Lung (tissue), 17 donors: ENCODE measurements at places on chromosomes 2 and 18. TPM values are rescaled to one million over a fixed set of nuclear protein-coding genes. Genes with fewer than 3 reads are reported as not detected.
A peak's percentile ranks its signal among the peaks of the same experiment; 100 is the strongest.

GRCh38 chr2:86510436-86510933 lies 52.8 kb downstream of the CHMP3 start:
- no peak for DNase-seq

DNA sequence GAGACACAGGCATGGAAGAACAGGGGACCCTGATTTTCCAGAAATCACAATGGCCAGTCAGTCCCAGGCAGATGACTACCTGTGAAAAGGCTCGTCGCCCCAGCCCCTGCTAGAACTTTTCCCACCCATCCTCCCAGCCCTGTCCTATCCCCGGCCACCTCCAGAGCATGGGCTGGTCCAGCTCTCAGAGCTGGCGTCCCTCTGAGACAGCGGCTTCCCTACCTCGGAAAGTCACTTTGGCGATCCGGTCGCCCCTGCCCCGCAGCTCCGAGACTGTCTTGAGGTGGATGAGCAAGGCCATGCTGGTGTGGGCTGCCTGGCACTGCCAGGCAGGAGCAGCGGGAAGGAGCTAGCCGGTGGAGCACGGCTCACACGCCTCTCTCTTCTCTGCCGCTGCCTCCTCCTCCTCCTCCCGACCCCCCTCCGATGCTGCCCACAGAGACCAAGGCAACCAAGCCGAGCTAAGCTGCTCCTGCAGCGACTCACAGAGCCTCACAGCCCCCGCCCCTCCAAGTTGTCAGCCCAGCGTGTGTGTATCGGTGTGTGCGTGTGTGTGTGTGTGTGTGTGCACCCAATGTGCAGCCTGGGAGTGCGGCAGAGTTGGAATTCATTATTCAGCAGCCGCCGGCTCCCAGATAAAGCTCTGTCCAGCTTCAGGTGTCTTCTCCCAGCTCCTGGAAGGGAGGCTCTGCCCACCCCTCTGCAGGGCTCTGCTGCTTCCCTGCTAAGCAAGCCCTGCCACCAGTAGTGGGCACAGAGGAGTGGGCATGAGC lies 80.5 kb upstream of the OTOF start:
- peak; percentile 52 for DNase-seq

- no peak for DNase-seq
Measured at GRCh38 chr2:168510125-168510756, 54.2 kb downstream of the CERS6 start.

GRCh38 chr2:24494410-24494809 lies 3.4 kb downstream of the NCOA1 start:
- DNase-seq, result peak; percentile 48

ZNF397 gene
- total RNA-seq, result 53.8 TPM

RAPGEF4 gene
- total RNA-seq, result 9.5 TPM

LYPD6B gene
- total RNA-seq, result 12.4 TPM

DNA sequence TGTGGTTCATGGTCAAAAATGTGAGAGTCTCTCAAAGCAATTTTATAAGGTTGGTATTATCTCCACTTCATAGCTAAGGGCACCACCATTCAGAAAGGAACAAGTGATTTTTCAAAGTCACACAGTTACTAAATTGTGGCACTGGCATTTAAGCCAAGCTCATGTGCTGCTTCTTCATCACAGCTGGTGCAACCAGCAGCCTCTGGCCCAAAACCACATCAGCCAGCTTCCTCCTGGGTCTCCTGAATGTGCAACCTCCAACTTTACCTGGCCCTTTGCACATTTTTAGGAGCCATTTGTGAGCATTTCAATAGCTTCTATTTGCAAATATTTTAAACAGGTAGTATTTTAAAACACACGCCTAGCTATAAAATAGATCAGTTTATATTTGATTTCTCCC lies 293.7 kb downstream of the BCL11A start:
- no peak for DNase-seq

DNA sequence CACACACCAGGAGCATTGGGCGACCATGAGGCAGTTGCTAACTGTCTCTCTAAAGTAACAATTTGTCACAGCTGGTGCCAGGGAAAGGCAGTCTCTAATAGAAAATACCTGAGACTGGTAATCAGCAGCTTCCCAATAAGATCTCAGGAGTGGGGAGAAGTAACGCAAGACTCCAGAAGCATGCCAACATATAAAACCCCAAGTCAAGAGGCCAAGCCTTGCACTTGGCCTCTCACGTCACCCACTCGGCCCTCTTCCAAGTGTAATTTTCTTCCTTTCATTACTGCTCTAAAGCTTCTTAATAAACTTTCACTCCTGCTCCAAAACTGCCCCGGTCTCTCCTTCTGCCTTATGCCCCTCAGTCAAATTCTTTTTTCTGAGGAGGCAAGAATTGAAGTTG lies 455.6 kb upstream of the ACVR2A start:
- no peak for DNase-seq

- DNase-seq, result no peak
Measured at GRCh38 chr2:217667035-217667434, 335.8 kb downstream of the TNS1 start.

DNA sequence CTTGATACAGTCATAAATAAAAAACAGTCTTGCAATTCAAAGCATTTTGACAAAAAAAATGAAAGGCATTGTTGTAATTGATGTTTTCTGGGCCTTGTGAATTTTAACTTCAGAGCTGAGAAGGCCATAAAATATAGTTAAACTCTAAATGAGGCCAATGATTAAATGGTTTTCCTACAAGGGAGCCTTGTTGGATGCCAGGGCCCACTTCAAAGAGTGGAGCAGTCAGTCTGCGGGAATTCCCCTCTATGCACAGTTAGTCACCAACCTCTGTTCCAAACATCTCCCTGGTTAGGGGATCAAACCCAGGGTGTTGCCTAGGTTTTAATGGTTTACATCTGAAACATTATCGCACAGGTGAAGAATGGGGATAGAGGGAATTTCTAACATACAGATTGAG lies 143.4 kb downstream of the NCKAP5 start:
- no peak for DNase-seq

- DNase-seq, result peak; percentile 73
Measured at GRCh38 chr2:219446101-219446504, 11.5 kb downstream of the SPEG start.

DNA sequence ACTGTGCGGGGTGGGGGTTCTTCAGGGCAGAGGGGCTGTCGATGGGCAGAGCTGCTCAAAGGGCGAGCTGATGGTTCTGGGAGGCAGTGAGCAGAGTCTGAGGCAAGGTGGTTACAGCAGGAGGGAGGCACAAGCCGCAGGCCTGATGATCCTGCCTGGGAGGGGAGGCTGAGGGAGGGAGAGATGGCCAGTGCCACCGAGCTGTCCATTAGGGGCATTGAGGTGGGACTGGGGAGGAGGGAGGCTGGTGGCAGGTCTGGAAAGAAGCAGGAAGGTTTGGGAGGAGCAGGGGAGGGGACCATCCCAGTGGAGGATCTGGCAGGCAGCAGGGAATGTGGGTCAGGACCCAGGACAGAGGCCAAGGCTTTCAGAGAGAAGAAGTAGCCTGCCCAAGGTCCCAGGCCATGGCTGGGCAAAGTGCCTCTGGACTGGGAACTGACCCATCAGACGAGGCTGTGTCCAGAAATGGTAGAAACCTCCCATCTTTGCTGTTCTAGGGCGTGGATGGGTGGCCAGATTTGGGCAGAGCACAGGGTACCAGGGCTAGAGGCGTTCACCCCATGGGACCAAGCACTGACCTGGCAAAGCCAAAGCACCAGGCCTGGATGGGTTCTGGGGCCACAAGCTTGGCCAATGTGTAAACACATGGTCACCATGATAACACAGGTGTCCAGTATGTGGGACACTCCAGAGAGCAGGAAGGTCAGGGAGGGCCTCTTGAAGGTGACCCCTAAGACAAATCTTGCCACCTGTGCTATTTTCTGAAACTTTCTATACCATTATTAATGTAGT lies 55.5 kb downstream of the INHBB start:
- no peak for DNase-seq

SLC40A1 gene
- 553 TPM for total RNA-seq

RAPH1 gene
- total RNA-seq, result 60.5 TPM

GRCh38 chr18:74589811-74590210 lies 7.9 kb upstream of the ZNF407 start:
- DNase-seq, result no peak

GRCh38 chr2:230914886-230915285 lies 10.2 kb downstream of the GPR55 start:
- no peak for DNase-seq

DNA sequence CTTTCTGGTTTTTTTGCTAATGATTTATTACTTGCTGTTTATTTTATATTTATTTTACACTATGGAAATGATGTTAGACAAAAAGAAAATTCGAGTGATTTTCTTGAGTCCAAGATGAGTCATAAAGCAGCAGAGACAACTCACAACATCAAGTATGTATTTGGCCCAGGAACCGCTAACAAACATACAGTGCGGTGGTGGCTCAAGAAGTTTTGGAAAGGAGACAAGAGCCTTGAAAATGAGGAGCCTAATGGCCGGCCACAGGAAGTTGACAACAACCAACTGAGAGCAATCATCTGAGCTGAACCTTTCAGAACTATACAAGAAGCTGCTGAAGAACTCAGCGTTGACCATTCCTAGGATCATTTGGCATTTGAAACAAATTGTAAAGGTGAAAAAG lies 594.1 kb downstream of the SATB2 start:
- DNase-seq, result peak; percentile 15

RNF103 gene
- total RNA-seq, result 46.0 TPM

- no peak for DNase-seq
Measured at GRCh38 chr2:46073540-46074046, 223.6 kb upstream of the EPAS1 start.

CAPN13 gene
- 31.6 TPM for total RNA-seq

DYNAP gene
- total RNA-seq, result not detected

- DNase-seq, result no peak
Measured at GRCh38 chr2:21198637-21199036, 74.9 kb downstream of the TDRD15 start.

SS18 gene
- 153 TPM for total RNA-seq

DNA sequence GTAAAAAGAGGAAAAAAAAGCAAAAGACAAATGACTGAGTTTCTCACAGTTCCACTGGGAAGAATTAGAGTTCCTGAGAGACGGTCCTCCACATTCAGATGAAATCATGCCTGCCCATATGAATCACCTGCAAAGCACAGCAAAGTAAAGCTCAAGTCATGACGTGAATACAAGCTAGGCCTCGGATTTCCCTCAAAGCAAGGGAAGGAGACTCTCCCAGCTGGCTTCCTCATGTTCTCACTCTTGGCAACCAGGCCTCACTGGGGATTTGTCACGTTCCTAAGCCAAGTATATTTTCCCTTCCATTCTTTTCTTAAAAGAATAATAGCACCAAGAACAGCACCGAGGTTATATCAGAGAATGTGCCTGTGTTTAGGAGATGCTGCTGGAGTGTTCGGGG lies 47.0 kb downstream of the CYP27C1 start:
- DNase-seq, result peak; percentile 73

- DNase-seq, result no peak
Measured at GRCh38 chr2:150878356-150878755, 383.3 kb downstream of the RBM43 start.

GRCh38 chr18:47595831-47596501 lies 334.5 kb downstream of the SMAD2 start:
- DNase-seq, result no peak

HK2 gene
- total RNA-seq, result 43.1 TPM

- no peak for DNase-seq
Measured at GRCh38 chr18:23163786-23164533, 28.7 kb downstream of the CABLES1 start.

DNA sequence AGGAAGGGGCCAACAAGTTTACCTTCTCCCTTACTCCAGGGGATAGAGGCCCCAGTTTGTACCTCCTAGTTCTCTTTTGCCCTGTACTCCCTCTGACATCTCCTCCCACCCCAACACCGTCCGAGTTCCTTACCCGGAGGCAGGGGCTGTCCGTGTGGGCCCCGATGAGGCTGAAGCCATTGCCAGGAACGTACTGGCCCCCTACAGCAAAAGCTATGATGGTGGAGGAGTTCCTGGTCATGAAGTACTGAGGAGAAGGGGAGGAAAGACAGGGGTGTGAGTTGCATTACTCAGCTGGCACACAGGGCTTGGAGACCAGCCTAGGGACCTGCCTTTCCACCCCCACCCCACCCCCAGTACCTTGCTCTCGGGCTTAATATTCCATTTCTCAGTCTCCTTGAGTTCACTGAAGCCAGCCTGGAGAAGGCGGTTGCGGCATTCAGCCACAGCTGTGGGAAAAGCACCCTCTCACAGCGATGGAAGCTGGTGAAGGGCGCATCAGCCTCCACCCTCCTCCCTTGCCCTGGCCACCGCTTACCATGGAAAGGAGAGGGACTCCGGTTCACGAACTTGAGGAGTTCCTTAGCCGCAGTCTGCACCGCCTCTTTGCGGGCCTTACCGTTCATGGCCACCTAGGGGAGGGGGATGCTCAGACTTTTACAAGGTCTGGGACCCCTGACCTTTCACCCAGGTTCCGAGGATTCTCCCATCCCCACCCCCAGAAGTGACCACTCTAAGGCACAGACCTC lies 1.0 kb downstream of the DNPEP start:
- DNase-seq, result no peak

UGT1A9 gene
- not detected for total RNA-seq

DNA sequence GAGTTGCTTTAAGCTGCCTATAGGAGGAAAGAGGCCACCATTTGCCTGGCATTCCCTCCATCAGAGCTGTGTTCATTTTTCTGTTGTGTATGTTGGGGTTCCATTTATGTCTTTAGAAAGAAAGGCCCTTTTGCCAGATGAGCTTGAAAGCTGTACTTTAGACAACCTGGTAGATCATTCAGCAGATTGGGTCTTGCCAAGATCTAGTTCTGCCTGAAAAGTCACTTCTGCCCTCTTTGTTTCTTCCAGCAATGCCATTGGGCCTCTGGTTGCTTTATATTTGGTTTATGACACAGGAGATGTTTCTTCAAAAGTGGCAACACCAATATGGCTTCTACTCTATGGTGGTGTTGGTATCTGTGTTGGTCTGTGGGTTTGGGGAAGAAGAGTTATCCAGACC lies 14.4 kb downstream of the SLC20A1 start:
- no peak for DNase-seq

GATA6 gene
- total RNA-seq, result 34.3 TPM

- DNase-seq, result no peak
Measured at GRCh38 chr2:20584045-20584398, 66.9 kb downstream of the HS1BP3 start.

DNA sequence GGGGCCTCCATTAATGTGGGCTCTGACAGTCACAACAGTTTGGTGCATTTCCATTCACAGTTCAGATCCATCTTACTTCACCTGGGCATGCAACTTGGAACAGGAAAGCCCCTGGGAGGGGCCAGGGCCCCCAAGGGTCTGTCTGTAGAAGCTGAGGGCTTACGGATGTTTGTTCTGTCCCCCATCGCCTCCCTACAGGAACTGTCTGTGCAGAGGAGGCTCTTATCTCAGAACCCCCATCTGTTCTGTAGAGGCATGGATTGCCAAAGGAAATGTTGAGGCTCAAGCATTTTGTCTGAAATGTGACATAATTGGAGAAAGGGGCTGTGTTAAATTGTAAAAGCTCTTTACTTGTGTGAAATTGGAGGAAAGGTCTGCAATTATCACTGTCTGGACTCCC lies 334.3 kb downstream of the CLIP4 start:
- DNase-seq, result no peak

LOXHD1 gene
- 3.1 TPM for total RNA-seq

UBE2F gene
- 30.3 TPM for total RNA-seq

GRCh38 chr2:217248312-217248935 lies 388.6 kb upstream of the TNP1 start:
- DNase-seq, result peak; percentile 99
